Nephron progenitor cell (in vitro differentiated cells): ENCODE measurements at places on chromosomes 12 and 14.

DNA sequence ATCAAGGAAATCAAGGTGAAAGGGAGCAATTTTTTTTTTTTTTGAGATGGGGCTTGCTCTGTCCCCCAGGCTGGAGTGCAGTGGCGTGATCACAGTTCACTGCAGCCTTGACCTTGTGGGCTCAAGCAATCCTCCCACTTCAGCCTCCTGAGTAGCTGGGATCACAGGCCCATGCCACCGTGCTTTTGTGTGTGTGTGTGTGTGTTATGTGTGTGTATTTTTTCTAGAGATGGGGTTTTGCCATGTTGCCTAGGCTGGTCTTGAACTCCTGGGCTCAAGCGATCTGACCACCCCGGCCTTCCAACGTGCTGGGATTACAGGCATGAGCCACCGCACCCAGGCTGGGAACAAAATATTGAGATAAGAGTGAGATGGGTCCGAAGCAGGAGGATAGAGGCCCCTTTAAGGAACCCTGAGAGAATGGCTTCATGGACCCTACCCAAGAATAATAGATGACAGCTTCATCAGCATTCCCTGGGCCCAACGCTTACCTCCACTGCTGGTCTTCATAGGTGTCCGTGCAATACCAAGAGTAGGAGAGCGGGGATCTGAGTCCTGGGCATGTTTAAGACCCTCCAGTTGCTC lies 1.0 kb downstream of the CDCA3 start:
- DNase-seq = no peak

- DNase-seq = peak; percentile 20
Measured at GRCh38 chr12:115998119-115998633, 279.3 kb downstream of the MED13L start.

DNA sequence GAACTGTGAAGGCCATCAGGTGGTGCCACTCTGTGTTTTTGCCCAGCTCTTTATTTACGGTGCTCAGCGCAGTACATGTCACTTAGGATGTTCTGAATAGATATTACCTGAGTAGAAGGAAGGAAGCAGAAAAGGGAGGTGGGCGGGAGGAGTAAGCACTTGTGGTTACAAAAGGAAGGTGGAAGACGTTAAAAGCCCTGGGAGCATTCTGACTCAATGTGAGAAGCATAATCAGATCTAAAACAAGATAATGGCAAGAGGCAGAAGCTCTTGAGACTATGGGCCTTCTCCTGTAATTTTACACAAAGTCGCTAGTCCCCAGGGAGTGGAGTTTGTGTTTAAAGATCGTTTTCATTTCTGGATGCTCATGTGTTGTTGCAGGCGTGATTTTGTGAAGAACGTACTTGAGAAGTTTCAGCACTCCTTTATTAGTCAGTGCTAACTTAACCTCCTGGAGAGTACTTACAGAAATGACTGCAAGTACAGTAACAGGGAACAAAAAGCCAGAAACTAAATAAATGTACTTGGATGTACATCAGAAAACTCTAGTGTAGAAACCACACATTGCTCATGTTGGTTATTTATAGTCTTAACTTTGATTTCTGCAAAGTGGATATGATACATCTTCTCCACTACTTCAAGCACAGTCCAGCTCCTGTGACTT lies 1523.5 kb downstream of the AACS start:
- no peak for DNase-seq

GRCh38 chr12:20105943-20106342 lies 262.4 kb upstream of the PDE3A start:
- no peak for DNase-seq

DNA sequence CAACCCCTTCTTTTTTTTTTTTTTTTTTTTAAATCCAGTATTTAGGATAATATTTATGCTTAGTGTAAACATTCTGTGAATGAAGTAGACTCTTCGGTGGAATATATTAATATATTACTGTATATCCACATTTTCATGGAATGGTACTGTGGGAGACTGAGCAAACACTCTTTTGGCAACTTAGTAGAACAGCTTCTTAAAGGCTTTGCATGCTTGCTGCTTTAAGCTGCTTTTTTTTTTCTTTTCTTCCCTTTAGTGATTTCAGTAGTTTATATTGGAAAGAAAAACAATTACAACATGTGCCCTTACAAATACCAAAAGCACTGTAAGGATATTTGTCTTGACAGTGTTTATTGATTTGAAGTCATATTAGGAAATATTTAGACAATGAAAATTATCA lies 78.9 kb downstream of the AEBP2 start:
- DNase-seq = no peak

DNA sequence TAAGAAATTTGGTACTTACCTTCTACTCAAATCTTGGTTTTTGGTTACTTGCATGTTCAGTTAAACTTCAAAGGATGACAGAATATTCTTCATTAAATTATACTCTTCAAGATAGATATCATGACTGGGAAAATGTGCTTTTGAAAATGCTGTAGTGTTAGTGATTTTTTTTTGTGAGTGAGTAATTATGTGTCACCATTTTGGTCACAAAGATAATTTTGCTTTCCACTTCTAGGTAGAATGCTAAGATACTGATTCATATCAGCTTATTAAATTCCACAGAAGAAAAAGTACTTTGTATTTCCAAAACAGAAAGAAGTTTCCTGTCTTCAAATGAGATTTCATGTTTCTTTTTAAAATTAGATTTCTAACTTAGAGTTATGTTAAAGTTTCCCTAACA lies 61.2 kb downstream of the ATXN7L3B start:
- DNase-seq = no peak

DNA sequence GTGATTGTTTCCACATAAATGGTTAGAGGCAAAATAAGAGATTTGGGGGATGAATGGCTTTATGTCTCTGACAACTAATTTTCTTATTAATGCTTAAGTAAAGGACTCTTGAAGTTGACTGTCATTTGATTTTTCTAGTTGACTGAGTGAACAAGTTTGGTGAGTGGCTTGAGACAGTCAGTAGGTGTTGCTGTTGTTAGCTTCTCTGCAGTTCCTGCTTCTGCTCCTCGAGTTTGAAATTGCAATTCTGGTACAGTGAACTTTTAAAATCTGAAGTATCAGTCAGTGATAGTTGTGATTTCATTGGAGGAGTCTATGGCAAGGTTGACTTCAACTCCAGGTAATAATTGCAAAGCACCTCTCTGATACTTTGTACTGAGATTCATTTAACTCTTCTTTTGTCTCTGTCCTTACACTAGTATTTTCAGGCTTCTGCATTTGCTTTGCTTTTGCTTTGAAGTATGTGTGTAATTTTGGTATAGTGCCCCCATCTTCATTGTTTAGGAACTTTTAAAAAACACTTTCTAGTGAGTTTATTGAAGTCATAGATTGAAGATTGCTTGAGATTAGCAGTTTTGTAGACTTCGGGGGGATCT lies 415.5 kb downstream of the PCNX1 start:
- no peak for DNase-seq

DNA sequence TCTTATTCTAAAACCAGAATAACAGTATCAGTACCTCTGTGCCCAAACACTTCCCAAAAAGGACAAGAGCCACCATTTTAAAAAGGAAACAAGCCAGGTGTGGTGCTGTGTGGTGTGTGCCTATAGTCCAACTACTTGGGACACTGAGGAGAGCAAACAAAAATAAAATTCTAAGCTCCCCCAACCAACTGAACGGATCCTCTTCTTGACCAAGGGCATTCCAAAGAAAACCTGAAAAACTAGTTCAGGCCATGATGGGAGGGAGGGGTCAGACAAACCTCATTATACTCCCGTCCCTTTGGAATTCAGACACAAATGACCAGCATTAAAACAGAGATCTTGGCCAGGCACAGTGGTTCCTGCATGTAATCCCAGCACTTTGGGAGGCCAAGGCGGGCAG lies 20.5 kb downstream of the SLC11A2 start:
- no peak for DNase-seq

GRCh38 chr12:27527512-27527911 lies 3.5 kb downstream of the PPFIBP1 start:
- no peak for DNase-seq
